Activated T-helper 2 cell treated with anti-CD3 and anti-CD28 coated beads, Interferon-gamma antibody, Interleukin-2, Interleukin-4, amounts not matched to agents 10 μg/mL and 5 μg/mL and 100 μg/mL, durations not matched to agents 14 hours and 24 hours and 36 hours (primary cell): ENCODE measurements at places on chromosomes 7 and 10. TPM values are rescaled to one million over a fixed set of nuclear protein-coding genes. Genes with fewer than 3 reads are reported as not detected.

Gene STK32C
- 17.3 and 18.8 TPM in 2 replicates for total RNA-seq

Gene AGMO
- not detected in 2 replicates for total RNA-seq

Gene CLRN3
- not detected in 2 replicates for total RNA-seq

Gene YAE1
- total RNA-seq = 11.9 TPM in 2 replicates

Gene NAT16
- total RNA-seq = not detected in 2 replicates

Gene GTPBP4
- 134 and 135 TPM in 2 replicates for total RNA-seq

Gene C10orf105
- total RNA-seq = 0.11 and 0.18 TPM in 2 replicates

Gene FRMPD2
- 0.09 TPM in 1 of 2 replicates, not detected in the other for total RNA-seq

Gene SLC29A4
- 0.73 and 1.7 TPM in 2 replicates for total RNA-seq

Gene DYNC1I1
- not detected in 2 replicates for total RNA-seq

Gene MYH16
- total RNA-seq = not detected in 2 replicates

Gene NPFFR1
- total RNA-seq = not detected in 2 replicates

Gene HPSE2
- total RNA-seq = not detected in 2 replicates

Gene MRLN
- total RNA-seq = not detected in 2 replicates

Gene TMEM176A
- not detected in 2 replicates for total RNA-seq

Gene ADIRF
- total RNA-seq = not detected in 2 replicates

Gene SPDYE16
- 0.14 and 0.30 TPM in 2 replicates for total RNA-seq

Gene ARMC3
- total RNA-seq = not detected in 2 replicates

Gene SPDYE11
- not detected in 2 replicates for total RNA-seq

Gene AHR
- 34.3 and 37.2 TPM in 2 replicates for total RNA-seq

Gene ANKRD2
- total RNA-seq = 0.18 and 0.57 TPM in 2 replicates

Gene CALML3
- total RNA-seq = not detected in 2 replicates

Gene MBL2
- total RNA-seq = not detected in 2 replicates

Gene ADRB1
- total RNA-seq = not detected in 2 replicates

Gene CLDN3
- not detected in 2 replicates for total RNA-seq

Gene CYP2C18
- 0.57 and 0.64 TPM in 2 replicates for total RNA-seq

Gene ODAD2
- total RNA-seq = not detected in 2 replicates

Gene PRSS37
- total RNA-seq = not detected in 2 replicates

Gene MMP21
- total RNA-seq = 0.11 TPM in 2 replicates

Gene FBH1
- total RNA-seq = 57.2 and 58.0 TPM in 2 replicates

Gene CACNA2D1
- not detected in 2 replicates for total RNA-seq

Gene PALD1
- 2.1 and 2.3 TPM in 2 replicates for total RNA-seq
